NCI-H446 treated with DMSO at 0.1 percent for 48 hours (cell line): ENCODE measurements at places on chromosomes 13 and 19.

DNA sequence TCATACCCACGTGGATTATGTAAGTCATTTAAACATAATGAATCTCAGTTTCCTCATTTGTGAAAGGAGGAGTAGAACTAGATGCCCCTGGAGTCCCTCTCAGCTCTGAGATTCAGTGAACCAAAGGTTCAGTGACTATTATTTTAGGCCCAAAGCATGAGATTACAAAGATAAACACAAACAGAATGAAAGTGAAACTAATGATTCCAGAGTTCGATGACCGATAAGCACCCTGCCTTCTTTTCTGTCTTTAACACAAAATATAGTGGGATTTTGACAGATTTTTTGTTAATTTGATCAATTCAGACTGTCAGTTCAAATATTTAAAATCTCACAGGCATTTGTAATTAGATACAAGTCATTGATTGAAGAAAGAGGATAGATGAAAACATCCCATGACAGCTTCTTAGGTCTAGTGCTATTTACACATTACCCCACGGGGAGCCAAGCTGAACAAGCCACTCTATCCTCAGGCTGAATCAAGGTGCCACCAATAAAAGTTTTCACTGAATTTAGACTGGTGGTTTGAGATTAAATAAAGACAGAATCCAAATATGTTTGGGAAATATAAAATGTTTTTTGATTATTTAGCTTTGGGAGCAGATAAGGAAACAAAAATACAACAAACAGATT is 64.6 kb upstream of the RAP2A start:
- no peak for DNase-seq

GRCh38 chr13:56586976-56587375 is 553.7 kb upstream of the PRR20A start:
- DNase-seq: no peak

- DNase-seq: no peak
These were observed 7.4 kb upstream of the KLHL26 start for GRCh38 chr19:18629166-18630088.

GRCh38 chr19:4910594-4911281 is 1.4 kb downstream of the UHRF1 start:
- DNase-seq: no peak

DNA sequence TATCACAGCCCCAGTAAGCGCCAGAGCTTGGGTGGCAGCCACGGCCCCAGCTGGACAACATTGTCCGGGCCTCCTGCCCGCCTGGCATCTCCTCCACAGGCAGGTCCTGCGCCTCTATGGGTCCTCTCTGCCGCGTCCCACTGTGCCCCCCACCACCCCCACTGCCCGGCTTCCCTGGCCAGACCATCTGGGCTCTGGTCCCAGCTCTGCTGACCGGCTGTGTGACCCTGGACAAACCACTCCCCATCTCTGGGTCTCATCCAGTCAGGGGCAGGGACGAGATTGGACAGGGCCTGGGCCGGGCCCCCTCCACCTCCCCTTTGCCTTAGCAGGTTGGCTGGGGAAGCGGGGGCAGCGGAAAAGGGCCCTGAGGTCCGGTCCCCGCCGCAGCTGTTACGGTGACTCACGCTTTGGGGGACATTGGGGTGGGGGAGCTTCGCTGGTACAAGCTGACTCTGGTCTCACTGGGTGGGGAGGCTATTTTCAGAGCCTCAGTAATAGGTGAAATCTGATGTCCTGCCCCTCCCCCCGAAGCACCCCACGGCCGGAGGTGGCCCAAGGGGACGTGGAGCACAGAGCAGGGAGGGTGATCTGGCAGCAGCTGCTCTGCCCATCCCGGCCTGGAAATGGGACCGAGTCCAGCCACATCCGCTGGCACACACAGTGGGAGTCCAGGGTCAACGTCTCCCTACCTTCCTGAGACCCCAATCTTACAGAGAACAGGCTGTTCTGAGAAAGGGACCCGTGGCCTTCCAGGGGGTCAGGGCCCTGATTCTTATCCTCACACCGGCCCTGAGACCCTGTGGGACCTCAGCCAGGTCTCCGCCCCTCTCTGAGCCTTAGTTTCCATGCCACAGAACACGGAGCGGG is 9.1 kb downstream of the NFIC start:
- no peak for DNase-seq

GRCh38 chr13:63184693-63185092 is 1769.0 kb upstream of the PCDH20 start:
- DNase-seq: no peak

- peak; percentile 32 for DNase-seq
These were observed 2.4 kb upstream of the SSBP4 start for GRCh38 chr19:18416778-18417249.

GRCh38 chr13:34941835-34942731 is at the start of gene NBEA:
TSS of gene NBEA (plus strand) at chr13:34942270. CDS start at chr13:34942821, 551 bp downstream.
- peak; percentile 48 for DNase-seq

GRCh38 chr19:29781386-29782259 is 30.2 kb upstream of the CCNE1 start:
- no peak for DNase-seq

- no peak for DNase-seq
These were observed 44.2 kb downstream of the WASF3 start for GRCh38 chr13:26601669-26602068.

DNA sequence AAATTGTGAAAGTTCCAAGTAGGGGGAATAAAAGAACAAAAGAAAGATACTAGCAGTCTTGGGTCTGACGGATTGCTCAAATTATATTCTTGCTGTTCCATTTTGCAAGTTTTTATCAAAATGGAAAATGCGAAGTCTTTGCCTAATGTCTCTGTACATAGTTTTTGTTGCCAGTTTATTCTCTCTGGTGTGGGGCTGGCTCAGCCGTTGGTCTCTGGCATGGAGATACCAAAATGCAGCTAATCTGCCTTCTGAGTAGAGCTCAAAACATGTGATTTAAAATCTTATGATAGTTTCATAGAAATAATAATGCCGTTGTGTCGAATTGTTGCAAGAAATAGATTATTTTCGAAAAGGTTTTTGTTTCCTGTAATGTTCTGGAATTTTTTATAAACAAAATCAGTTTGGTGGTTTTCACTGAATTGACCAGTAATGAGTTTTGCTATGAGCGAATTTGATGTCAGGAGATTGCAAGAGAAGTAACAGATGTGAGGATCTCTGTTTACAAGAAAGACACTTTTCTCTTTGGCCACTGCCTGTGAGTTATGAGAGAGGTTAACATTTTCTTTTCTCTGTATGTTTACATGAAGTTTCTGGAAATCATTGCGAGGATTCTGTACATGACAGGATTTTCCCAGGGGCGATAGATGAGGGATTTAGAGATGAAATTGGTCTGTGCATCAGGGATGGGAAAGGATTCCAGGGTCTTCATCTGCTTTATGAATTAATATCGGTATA is 147.0 kb downstream of the DCT start:
- DNase-seq: no peak

DNA sequence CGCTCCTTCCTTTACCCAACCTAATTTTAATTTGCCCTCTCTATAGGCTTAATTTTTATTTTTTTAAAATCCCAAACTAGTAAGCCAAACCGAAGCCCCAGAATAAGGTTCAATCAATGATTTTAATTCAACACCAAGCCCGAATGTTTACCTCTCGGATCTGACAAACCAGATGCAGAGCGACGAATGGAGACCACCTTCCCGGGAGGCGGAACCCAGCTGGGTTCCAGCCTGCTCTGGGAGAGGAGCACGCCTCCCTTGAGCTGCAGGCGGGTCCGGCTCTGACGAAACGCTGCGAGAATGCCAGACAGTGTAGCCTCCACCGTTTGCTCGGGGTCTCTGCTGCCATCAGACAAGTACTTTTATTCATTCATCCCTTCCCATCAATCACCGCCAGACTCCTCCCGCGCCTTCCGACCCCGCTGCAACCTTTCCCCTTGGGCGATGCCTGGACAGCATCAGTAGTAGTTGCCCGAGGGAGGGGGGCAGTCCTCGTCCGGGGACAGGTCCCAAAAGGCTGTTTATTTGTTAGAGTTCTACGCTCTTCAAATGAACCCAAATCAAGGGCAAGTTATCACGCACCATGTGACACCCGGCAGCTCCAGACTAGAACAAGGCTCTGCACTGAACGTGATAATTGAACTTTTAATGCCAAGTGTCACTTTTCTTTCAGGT is 752 bp upstream of the EDNRB start:
- DNase-seq: no peak

DNA sequence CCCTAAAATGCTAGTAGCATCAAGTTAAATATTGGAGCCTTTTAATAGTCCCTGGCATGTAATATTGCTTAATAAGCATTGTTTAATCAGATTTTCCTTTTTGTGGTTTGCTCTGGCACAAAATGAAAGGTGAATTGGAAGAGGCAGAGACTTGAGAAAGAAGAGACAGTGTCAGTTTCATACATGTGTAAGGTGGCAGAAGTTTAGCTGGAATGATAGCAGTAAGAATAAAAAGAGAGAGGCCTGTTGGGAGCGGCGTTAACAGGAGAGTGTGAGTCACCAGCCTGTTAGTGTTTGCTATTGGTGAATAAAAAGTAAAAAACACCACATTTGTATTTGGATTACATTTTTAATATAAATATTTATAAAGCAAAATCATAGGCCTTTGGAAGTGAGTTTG is 145.3 kb downstream of the PDS5B start:
- no peak for DNase-seq

GRCh38 chr19:55115446-55116065 is 1.9 kb downstream of the PPP1R12C start:
- no peak for DNase-seq

DNA sequence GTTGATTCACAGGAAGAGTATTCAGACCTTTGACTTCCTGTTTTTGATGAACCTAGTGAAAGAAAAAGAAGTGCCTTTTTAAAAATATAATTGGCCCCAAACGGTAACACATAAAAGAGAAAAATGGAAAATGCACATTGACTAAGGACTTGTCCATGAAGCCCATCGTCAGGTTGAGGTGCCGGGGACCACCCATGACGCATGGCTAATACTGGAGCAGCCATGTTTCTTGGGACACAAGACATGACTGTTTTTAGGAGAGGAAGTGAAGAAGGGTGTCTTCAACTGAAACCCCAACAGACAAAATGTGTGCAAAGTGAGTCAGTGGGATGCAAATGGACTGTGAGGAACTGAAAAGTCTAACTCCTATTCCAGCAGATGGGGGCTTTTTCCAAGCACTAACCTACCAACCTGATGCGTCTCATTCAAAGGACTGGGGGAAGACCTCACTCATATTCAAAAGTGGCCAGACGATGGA is 459.4 kb downstream of the FOXO1 start:
- no peak for DNase-seq

GRCh38 chr19:35943321-35944301 is 7.4 kb downstream of the LRFN3 start:
- no peak for DNase-seq

GRCh38 chr19:30085394-30085793 is 143.4 kb downstream of the URI1 start:
- DNase-seq: no peak

GRCh38 chr13:52112591-52112990 is 16.3 kb downstream of the NEK5 start:
- no peak for DNase-seq

DNA sequence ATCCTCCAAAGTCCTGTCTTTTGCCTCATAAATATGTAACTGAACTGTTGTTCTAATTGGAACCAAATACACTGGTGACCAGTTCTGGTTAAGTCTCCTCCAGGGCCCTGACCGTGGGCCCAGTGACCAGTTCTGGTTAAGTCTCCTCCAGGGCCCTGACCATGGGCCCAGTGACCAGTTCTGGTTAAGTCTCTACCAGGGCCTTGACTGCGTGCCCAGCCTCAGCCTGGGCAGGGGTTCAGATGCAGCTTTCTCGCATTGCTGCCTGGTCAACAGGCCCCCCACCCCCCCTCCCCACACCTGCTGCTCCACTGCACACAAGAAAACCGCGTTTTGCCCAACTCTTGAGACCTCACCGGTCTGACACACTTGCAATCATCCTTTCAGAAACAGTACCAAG is 3.8 kb upstream of the GRTP1 start:
- no peak for DNase-seq

GRCh38 chr13:102817907-102818306 is 19.0 kb downstream of the BIVM start:
- no peak for DNase-seq

- DNase-seq: peak; percentile 8
These were observed 2.5 kb upstream of the KEAP1 start for GRCh38 chr19:10505583-10506229.

DNA sequence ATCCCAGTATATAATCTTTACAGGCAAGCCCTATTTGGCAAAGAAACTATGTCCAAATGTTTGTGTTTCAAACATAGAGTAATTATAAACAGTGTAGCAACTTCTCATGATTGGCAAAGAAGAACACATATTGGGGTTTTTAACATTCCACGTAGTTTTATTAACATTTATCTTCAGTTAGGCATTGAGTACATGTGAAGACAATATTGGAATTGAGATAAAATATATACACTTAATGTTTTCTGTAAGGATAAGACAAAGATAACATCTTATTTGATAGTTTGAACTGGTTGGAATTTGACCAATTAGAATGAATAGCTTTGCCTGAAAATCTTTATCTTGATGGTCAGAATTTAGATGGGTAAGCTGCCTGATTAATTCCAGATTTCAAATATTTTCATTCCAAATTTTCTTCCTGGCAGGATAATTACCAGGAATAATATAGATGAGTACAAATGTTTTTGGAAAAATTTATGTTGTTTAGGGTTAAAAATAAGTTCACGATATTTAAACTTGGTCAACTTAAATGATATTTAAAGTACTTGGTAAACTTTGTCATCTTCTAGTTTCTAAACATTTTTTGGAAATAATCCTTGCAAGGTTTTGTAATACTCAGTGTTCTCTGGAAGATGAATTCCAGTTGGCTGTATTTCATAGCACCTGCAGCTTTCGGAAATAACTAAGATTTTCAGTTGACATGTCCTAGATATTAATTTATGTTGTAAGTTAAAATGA is 536.5 kb upstream of the SPRY2 start:
- no peak for DNase-seq

- no peak for DNase-seq
These were observed 13.2 kb downstream of the SPART start for GRCh38 chr13:36332986-36333385.

DNA sequence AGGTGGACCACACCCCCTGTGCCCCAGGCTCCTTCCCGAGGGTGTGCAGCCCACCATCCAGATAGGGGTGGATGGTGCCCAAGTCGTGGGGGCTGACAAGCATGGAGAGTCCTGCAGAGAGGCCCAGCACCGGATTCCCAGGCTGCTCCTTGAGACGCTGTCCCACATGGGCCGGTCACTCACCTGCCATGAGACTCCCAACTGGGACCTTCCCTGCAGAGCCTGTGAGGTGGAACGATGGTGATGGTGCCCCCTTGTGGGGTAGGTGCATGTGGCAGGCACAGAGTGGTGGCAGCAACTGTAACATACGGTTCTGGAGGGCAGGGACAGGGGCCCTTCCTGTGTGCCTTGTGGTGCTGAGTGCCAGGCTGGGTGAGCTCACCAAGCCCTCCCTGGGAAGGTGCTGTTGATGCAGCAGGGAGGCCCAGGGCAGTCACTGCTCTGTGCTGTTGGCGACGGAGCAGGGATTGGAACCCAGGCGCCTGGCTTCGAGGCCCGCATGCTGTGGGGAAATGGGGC is 33.1 kb downstream of the PPP1R37 start:
- DNase-seq: no peak

DNA sequence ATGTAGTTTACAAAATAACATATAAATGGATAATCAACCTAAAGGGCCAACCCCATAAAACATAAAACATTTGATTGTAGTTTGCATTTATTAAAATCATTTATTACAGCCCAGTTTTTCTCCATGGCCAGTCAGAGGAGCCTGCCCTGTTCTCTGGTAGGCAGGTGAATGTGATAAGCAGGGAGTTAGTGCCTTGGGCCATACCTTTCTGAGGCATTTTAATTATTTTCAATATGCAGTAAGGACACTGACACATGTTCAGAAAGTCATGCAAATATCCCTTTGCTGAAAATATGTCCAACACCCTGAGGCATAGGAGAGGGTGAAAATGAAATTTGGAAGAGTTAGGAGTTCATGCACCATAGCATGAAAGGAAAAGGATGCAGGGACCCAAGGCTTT is 242.6 kb upstream of the EDNRB start:
- no peak for DNase-seq
